Renal cortex interstitium (tissue), 15 donors: ENCODE measurements at places on chromosomes 12 and 14.

GRCh38 chr12:123892180-123892559 is 80.5 kb downstream of the CCDC92 start:
- no peak for DNase-seq

GRCh38 chr12:19002216-19002615 is 127.3 kb upstream of the PLEKHA5 start:
- DNase-seq = no peak

DNA sequence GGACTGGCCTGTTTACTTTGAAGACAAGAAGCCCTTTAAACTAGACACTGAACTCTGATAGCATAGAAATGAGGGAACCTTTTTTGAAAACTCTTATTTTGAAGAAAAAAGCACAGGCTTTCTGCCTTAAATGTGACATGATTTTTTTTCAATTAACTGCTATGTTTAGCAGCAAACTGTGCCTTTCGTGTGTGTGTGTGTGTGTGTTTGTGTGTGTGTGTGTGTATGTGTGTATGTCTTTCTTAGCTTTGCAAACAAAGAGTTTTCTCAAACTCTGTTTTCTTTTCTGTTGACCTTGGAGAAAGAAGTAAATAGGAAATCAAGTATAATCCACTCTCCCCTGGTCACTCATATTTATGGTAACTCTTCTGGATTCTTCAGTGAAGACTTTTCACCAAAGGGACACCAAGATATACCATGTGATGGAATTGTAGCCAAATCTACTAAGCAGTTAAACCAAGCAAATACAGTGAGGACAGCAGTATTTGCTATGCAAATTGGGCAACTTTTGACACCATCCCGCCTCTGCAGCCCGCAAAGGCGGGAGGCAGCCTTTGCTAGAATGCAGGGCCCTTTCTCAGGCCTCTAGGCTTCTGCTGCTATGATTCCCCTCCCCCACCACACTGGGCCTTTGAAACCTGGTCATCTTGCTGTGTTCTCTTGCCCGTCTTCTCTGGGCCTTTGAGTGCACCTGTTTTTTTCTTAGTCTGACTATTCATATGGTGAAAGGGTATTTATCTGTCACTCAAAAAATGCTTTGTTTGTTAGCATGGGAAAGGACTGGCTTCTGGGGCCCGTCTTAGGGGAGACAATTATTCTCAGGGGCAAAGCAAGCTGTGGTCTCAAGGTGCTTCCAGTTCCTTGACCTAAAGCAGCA is 107.9 kb downstream of the MYRFL start:
- no peak for DNase-seq

DNA sequence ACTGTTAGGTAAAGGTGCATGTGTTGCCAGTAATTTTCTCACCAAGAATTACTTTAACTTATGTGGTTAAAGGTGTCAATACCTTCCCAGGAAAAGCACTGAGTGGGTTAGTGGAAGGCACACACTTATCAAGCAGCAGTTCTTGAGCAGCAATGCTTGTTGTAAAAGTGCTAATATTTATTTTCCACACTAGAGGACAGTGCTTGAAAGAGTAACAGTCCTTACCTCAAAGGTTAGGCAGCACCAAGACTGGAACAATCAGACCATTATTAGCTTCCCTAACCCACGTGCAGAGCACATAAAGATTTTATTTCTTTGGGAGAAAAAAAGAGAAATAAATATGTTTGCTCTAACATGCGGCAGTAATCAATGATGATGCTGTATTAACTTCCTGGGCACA is 48.8 kb upstream of the KRR1 start:
- DNase-seq = no peak

DNA sequence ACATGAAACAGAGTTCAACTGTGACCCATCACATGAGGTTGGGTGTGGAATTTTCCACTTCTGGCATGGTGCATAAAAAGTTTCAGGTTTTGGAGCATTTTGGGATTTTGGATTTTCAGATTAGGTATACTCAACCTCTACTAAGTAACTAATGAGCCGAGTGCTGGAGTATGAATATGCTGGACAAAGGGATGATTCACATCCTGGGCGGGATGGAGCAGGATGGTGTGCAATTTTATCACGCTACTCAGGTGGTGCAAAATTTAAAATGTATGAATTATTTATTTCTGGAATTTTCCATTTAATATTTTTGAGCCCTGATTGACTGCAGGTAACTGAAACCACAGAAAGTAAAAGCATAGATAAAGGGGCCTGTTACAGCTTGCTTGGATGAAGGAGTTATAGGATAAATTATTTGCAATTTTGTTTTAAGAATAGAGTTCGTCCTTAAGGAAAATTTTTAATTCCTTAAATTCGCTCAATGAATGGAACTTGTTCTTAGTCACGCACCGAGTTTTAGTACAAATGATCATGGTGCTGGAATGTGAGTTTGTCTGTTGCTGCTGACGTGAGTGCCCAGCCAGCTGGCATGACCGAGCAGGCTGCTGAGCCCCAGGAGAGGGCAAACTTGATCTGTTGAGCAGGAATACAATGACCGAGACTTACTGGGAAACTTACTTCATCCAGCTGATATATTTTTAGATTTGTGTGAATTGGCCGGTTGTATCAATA is 176.3 kb downstream of the ESR2 start:
- DNase-seq = no peak

- DNase-seq = no peak
These were observed 45.0 kb upstream of the ASPG start for GRCh38 chr14:104040539-104040938.

- DNase-seq = no peak
These were observed 347 bp downstream of the SYNDIG1L start for GRCh38 chr14:74425525-74426201.

DNA sequence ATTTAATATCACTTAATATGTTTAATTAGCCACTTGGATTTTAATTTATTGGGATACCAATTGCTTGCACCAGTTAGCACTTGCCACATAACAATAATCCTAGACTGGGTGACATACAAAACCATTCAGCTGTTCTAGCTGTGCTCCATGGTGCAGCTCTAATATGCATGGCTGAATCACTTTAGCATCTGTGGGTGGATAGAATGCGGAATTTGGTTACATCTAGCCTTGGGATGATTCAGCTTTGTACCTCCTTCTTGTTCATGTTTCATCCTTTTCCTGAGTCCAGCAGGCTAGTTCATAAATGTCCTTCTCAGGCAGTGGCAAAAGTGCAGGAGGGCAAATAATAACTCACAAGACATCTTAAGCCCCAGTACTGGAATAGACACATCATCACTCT is 1263.0 kb downstream of the LRFN5 start:
- DNase-seq = no peak
